ENCODE measurements at places on chromosomes 2 and 18. TPM values are rescaled to one million over a fixed set of nuclear protein-coding genes. Genes with fewer than 3 reads are reported as not detected.

CD207 gene
- total RNA-seq, result not detected

HOXD12 gene
- total RNA-seq, result not detected

DNA sequence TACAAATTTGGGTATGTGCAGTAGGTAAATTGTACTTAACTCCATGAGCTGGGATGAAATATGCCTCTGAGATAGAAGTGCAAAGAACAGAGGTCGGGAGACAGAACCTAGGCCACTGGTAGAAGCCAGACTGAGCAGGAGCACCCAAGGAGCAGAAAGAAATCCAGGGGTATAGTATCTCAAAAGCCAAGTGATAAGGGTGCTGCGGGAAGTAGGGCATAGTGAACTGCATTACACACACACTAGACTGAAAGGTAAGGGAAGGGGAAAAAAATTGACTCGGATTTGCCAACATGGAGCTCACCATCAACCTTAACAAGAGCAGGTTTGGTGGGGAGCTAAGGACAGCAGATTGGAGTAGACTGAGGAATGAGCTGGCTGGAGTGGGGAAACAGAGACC lies 89.3 kb upstream of the TMEM247 start:
- no peak overlapping the region for H3K4me3 ChIP-seq
- H3K27ac ChIP-seq, result no peak overlapping the region
- H3K36me3 ChIP-seq, result no peaks in the 10 kb centered on the region
- peaks cover 2% of the 10 kb centered on the region for H3K4me1 ChIP-seq
- no peak for DNase-seq

GRCh38 chr2:39476524-39476923 lies 39.4 kb upstream of the MAP4K3 start:
- H3K27me3 ChIP-seq, result no peaks in the 10 kb centered on the region
- H3K4me3 ChIP-seq, result no peak overlapping the region
- peaks cover 12% of the 10 kb centered on the region for H3K4me1 ChIP-seq
- DNase-seq, result no peak
- H3K27ac ChIP-seq, result no peak overlapping the region

GRCh38 chr18:9638886-9639285 lies 24.5 kb upstream of the PPP4R1 start:
- H3K4me1 ChIP-seq, result no peaks in the 10 kb centered on the region
- H3K4me3 ChIP-seq, result no peak overlapping the region
- no peaks in the 10 kb centered on the region for H3K36me3 ChIP-seq
- H3K27me3 ChIP-seq, result peaks cover 4% of the 10 kb centered on the region
- H3K27ac ChIP-seq, result no peak overlapping the region

- no peak overlapping the region for H3K27ac ChIP-seq
- H3K4me1 ChIP-seq, result peaks cover 7% of the 10 kb centered on the region
- H3K27me3 ChIP-seq, result peaks cover 26% of the 10 kb centered on the region
- DNase-seq, result peak; percentile 88
These were observed 231.2 kb downstream of the MYO3B start for GRCh38 chr2:170409164-170409535.

DNA sequence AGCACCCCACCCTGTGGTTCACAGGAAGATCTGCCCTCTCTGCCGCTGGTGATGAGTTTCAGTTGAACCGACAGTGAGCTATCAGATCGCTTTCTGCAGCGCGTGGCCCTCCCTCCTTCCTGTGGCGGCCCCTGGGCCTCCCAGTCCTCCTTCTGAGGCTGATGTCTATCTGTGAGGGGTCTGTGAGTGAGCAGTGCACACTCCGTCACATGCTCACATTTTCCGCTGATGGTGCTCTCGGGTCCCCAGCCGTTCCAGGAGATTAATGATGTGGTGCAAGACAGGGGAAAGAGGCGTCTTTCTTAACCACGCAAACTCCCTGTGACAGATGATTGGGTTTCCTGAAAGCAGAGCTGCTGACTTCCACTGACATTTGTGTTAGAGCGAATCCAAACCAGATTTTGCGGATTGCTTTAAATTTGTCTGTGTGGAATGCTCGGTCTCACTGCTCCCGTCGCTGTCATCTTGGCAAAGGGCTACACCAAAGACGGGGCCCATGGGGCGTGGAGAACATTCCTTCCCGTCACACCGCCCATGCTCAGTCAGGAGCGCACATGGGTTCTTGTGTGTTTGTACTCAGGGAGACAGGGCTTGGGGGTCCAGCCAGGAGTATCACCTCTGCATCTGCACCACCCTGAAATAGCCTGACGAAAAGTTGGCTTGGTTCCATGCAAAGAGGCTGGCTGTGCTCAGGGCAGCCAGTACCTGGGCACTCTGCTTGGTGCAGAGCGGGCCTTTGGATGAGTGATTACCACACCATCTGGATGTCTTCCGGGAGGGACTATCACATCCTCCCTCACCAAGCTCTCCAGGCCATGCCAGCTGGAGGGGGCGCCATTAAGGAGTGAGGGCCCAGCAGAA lies 154.7 kb upstream of the HS6ST1 start:
- H3K36me3 ChIP-seq, result peaks cover 7% of the 10 kb centered on the region
- H3K27ac ChIP-seq, result no peak overlapping the region

DNA sequence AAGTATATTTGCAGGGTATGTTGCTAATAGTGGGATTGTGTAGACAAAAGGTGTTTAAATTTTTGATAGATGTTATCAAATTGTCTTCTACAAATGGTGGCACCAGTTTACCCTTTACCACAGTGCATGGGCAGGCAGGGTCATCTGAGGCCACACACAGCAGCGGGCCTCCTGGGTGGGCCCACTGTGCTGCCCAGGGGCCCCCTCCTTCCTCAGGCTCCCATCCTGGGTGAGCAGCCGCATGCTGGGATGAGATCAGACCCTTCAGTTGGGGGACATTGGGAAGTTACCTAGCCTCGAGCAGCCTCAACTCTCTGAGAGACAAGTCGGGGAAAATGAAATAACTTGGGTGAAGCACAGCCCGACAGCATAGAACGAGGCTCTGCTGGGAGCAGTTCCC lies 9.7 kb downstream of the MYO7B start:
- no peaks in the 10 kb centered on the region for H3K36me3 ChIP-seq
- DNase-seq, result no peak
- no peak overlapping the region for H3K4me3 ChIP-seq
- H3K27me3 ChIP-seq, result peaks cover 3% of the 10 kb centered on the region
- no peaks in the 10 kb centered on the region for H3K4me1 ChIP-seq
